Stimulated activated naive CD8-positive, alpha-beta T cell treated with anti-CD3 and anti-CD28 coated beads, Interleukin-15, Interleukin-2, amounts not matched to agents 100 U/mL and 50 U/mL, for 24 hours (primary cell): ENCODE measurements at places on chromosomes 16 and 17.
A peak's percentile ranks its signal among the peaks of the same experiment; 100 is the strongest.

DNA sequence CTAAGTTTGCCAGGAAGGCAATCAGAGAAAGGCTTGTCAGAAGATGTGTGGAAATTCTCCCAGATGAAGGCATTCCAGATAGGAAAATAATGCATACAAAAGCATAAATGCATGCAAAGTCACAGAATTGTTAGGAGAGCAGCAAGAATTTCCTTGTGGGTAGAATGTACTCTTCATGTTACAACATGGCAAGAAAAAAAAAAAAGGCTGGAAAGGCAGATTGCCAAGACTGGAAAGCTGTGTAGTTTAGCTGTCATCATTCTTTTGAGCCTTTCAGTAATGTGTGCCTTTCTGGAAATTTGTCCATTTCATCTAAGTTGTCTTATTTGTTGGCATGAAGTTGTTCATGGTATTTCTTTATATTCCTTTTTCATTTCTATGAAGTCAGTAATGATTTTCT is 71.0 kb upstream of the EFCAB3 start:
- DNase-seq, result no peak

DNA sequence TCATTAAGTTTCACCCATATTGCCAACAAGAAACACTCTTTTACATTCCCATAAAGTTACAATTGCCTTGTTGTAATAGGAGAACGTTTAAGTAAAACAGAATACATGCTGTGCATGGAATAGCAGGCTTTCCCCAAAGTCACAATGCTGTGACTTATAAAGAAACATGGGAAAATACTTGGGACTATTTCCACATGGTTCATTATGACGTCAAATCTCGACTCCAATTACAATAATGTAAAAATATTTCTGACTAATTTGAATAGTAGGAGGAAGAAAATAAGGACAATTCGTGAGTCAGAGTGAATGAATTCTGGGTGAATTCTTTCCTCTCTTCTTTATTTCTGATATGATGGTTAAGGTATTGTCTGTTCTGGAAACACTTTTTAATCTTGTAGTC is 52.8 kb downstream of the CDH11 start:
- DNase-seq, result no peak

- no peak for DNase-seq
Measured at GRCh38 chr17:81646869-81647600, 9.3 kb downstream of the PDE6G start.

GRCh38 chr16:57755726-57756423 is 20.3 kb downstream of the KATNB1 start:
- DNase-seq, result no peak

GRCh38 chr16:6252541-6252940 is 1080.1 kb upstream of the RBFOX1 start:
- no peak for DNase-seq

- DNase-seq, result peak; percentile 37
Measured at GRCh38 chr16:87926246-87927194, 9.8 kb downstream of the CA5A start.

DNA sequence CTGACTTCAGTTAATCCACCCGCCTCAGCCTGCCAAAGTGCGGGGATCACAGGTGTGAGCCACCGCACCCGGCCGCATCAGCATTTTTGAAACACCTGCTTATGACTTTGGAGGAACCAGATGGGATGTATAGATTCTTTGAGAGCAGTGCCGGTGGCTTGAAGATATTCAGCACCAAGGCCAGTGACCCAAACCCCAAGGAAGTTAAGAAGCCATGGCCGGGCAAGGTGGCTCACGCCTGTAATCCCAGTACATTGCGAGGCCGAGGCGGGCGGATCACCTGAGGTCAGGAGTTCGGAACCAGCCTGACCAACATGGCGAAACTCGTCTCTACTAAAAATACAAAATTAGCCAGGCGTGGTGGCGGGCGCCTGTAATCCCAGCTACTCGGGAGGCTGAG is 43.9 kb downstream of the TRARG1 start:
- DNase-seq, result no peak

GRCh38 chr16:68400083-68400923 is 48.0 kb downstream of the SMPD3 start:
- no peak for DNase-seq

- no peak for DNase-seq
Measured at GRCh38 chr16:65015599-65015998, 106.3 kb downstream of the CDH11 start.

- DNase-seq, result no peak
Measured at GRCh38 chr16:4533490-4533889, 5.1 kb downstream of the CDIP1 start.

DNA sequence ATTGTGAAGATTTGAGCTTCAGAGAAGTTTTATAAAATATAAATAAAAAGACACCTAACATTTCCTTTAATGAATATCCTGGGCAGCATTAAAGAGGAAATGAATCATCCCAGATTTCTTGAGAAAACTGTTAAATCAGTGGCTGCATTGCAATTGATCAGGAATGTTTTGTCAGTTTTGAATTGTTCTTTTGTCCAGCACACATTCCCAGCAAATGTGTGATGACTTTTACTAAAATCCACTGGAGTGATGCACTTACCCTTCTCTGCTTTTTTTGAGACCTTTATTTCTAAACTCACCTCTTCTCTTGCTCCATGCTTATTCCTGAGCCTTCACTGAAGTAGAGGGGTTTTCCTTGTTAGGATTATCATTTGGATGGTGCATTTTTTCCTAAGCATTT is 1307.2 kb downstream of the CDH8 start:
- DNase-seq, result no peak

DNA sequence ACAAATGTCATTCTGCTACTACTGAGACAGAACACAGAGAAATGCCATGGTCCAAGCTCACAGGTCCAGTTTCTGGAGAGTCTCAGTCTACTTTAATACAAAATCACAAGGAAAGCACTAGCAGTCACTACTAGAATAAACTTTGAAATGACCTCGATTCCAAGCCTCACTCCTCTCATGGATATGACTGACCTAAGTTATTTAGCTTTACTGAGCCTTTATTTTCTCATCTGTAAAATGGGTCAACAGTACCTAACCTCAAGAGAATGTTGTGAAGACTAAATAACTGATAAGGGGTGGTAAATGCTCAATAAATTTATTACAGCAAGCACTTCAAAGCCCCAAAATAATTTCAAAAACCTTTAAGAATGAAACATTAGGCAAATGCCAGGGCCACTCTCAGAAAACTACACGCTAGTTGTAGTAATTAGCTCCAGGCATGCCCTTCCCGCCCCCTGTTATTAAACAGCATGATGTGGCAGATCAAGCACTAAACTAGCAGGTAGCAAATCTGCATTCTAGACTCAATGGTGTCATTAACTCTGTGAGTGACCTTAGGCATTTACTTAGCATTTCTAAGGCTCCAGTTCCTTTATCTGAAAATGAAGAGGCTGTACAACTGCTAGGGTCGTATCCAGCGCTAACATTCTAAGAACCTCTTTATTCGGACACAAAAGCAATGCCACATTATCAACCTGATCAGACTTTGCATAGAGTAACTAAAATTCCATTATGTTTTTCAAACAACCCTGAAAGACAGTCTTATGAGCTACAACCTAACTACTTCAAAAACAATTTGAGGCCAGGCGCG is 8.4 kb downstream of the GSPT1 start:
- no peak for DNase-seq

DNA sequence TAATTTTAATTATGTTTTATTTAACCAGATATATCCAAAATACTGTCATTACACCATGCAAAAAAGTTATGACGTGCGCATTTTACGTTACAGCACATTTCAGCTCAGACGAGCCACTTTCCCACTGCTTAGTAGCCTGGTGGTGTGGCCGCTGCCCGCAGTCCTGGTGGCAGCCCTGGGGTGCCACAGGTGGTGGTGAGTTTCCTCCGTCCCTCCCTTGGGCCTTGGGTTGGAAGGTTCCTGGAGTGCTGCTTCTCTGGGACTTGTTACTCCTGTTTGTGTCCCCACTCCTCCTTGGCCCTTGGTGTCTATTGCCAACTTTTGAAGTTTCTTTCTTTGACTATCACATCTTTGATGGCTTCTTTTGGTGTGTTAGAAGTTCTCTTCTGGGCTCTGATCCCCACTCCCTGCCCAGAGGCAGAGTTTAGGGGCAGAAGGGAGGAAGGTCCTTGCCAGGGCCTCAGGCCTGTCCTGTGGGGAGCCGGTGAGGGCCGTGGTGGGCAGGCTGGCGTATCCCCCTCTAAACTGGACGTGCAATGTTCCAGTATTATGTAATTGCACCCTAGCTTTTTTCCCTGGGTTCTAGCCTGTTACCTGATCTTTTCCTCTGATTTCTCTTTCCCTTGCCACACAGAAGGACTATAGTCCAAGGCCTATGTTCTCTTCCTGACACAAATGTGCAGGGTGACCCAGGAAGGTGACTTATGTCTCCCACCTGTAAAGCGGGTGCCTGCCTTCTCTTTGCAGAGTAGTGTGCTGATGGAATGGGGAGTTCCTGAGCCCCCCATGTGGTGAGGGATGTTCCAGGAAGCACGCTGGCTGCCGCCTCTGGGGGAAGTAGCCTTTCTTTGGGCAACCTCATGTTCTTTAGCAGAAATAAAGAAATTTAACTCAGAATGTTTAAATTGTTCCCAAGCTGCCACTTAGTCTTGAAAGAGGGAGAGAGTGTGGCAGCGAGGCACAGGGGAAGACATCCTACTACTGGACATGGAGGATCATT is 8.4 kb downstream of the MPRIP start:
- no peak for DNase-seq

GRCh38 chr16:28009586-28010373 is 53.7 kb downstream of the GSG1L start:
- no peak for DNase-seq

GRCh38 chr17:81261582-81262336 is 22.6 kb downstream of the NDUFAF8 start:
- no peak for DNase-seq

DNA sequence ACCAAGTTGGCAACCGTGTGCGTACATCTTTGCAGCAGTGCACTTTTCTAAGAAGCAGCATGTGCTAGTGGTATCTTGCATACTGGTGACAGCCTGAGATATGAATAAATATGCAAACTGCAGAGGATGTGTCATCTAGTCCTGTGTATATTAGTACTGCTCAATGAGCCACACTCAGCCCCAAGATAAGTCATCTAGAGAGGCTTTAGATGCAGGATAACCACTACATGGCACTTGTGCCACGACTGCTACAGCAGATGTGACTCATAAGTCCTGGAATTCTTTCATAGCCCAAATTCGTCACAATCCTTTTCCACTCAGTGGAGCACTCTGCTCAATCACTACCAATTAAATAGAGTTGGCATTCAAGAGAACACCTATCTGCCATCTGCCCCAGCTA is 171.5 kb downstream of the AXIN2 start:
- DNase-seq, result no peak

GRCh38 chr16:84055801-84056634 is 13.4 kb upstream of the SLC38A8 start:
- no peak for DNase-seq

- DNase-seq, result no peak
Measured at GRCh38 chr16:27481282-27481934, 68.3 kb downstream of the GTF3C1 start.

GRCh38 chr16:9081843-9082242 is 9.6 kb upstream of the HAPSTR1 start:
- DNase-seq, result no peak

GRCh38 chr16:27498916-27499658 is 50.6 kb downstream of the GTF3C1 start:
- DNase-seq, result no peak

- no peak for DNase-seq
Measured at GRCh38 chr17:79952265-79952877, 83.3 kb downstream of the TBC1D16 start.

DNA sequence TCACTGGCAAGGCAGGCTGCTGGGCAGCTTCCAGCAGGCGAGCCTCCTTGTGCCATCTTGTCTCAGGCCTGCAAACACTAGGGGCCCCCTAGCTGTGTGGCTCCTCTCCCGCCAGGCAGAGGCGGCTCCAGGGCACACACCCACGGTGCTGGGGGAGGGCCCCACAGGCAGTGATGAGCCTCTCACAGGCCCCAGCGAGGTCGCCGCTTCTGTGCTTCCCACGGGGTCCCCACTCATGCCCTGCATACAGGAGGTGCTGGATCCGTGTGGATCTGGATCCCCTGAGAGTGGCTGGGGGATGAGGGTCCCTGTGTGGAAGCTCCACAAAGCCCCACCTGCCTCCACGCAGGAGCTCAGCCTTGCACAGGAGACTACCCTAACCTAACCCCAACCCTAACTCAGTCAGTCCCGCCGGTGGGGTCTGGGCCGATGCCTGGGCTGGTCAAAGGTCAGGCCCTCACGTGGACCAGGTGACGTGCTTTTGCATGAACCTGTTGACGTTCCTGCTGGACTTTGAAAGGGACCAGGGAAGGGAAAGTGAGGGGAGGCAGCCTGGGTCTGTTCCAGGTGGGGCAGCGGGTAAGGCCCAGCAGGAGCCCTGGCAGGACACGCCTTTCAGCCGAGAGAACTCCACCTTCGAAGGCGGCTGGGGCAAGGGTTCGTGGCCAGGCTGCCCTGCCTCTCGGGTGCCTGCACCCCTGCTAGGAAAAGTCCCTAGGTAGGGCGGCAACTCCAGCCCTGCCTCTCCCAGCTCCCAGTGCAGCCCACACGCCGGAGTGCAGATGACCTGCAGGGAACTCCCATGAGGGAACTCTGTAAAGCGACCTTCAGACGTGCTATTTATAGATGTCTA is 5.2 kb downstream of the SECTM1 start:
- no peak for DNase-seq

GRCh38 chr17:65593855-65594845 is 32.7 kb upstream of the AXIN2 start:
- DNase-seq, result peak; percentile 24

- DNase-seq, result no peak
Measured at GRCh38 chr16:87368029-87368770, 15.4 kb downstream of the FBXO31 start.

- DNase-seq, result no peak
Measured at GRCh38 chr17:18968945-18969887, 17.3 kb downstream of the SLC5A10 start.

DNA sequence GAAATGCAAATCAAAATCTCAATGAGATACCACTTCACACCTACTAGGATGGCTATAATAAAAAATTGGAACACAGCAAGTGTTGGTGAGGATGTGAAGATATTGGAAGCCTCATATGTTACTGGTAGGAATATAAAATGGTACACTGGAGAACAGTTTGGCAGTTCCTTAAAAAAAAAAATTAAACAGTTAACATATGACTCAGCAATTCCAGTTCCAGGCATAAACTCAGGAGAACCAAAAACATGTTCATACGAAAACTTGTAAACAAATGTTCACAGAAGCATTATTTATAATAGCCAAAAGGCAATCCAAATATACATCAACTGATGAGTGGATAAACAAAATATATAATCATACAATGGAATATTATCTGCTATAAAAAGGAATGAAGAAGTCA is 28.2 kb downstream of the ZNF652 start:
- no peak for DNase-seq

DNA sequence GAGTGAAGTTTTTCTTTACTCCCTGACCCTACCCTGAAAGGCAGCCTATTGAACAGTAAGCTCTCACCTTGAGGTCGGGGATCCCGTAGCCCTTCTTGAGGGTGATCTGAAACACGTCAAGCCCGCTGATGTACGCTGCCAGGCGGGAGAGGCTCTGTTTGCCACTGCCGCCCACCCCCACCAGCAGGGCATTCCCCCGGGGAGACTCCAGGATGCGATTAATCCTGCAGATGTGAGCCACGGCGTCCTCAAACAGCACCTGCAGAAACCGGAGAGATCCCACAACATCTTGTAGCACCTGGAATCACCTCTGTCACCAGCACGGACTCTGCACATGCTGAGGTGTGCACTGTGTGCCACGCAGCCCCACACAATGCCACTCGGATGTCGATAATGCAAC is 96.8 kb downstream of the PGS1 start:
- DNase-seq, result no peak
